ENCODE measurements at places on chromosomes 4 and X.

DNA sequence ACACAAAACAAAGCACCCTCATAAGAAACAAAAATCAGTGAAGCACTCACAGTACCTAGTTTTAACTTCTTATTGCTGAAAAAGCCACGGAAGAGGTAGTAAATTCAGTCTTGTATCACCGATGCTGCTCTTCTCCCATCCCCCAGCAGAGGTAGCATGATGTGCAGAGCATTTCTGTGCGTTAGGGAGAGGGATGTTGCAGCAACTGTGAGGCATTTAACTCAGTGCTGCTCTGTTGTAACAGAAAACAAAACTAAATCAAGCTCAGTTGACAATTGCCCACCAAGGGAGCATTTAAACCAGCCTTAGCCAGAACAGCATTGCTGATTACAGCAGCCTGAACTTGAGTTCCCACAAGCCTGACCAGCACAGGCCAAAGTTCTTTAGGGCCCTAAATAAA, 1279.7 kb upstream of the ADGRL3 start:
- DNase-seq: no peak

- no peak for DNase-seq
Observed at GRCh38 chrX:35101901-35102300, 159.3 kb downstream of the FAM47B start.

DNA sequence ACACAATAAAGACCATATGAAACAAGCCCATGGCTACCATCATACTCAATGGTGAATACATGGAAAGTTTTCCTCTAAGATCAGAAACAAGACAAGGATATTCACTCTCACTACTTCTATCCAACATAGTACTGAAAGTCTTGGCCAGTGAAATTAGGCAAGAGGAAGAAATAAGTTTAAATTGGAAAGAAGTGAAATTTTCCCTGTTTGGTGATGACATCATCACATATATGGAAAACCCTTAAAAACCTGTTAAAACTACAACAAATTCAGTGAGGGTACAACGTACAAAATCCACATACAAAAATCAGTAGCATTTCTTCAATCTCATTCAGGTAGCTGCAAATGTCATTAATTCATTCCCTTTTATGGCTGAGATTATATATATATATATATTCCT, 164.0 kb upstream of the IRS4 start:
- no peak for DNase-seq

GRCh38 chr4:148787831-148788477, 345.7 kb upstream of the NR3C2 start:
- DNase-seq: no peak

DNA sequence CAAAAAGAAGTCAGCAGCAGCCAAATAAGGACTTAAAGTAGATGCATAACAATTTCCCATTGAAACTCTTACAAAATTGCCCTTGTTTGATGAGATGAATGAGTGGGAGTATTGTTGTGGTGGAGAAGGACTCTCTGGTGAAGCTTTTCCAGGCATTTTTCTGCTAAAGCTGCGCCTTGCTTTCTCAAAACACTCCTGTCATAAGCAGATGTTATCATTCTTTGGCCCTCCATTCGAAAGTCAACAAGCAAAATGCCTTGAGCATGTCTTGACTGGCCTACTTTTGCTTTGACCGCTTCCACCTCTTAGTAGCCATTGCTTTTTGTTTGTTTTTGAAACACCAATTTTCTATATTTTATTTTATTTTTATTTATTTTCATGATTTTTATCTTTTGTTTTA, 340.9 kb upstream of the FGF13 start:
- DNase-seq: no peak

GRCh38 chrX:53005327-53005726, 43.3 kb upstream of the GPR173 start:
- DNase-seq: no peak

GRCh38 chr4:8843597-8843996, 28.0 kb downstream of the HMX1 start:
- no peak for DNase-seq

DNA sequence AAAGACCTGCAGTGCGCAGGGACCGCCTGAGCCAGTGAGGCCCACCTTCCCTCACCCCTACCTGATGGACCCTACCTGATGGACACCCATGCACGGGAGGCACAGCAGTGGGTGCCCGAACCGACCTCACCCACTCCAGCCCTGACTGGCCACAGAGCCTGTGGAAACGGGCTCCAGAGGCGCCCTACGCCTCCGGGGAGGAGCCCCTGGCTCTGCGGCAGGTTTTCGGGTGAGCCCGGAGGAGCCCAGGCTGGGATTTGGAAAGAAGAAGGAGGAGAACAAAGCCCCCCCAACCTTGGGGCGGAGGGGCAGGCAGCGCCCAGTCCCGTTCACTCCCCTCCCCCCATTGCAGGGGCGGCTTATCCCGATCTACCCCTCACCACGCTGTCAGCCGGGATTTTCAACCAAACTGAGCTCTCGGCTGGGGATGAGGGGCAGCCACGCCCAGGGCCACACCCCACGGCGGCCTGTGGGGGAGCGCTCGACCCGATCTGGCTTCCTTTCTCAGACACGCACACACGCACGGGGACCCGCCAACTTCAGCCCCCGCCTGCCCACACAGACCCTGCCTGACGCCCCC, 675 bp downstream of the L1CAM start:
- DNase-seq: no peak

DNA sequence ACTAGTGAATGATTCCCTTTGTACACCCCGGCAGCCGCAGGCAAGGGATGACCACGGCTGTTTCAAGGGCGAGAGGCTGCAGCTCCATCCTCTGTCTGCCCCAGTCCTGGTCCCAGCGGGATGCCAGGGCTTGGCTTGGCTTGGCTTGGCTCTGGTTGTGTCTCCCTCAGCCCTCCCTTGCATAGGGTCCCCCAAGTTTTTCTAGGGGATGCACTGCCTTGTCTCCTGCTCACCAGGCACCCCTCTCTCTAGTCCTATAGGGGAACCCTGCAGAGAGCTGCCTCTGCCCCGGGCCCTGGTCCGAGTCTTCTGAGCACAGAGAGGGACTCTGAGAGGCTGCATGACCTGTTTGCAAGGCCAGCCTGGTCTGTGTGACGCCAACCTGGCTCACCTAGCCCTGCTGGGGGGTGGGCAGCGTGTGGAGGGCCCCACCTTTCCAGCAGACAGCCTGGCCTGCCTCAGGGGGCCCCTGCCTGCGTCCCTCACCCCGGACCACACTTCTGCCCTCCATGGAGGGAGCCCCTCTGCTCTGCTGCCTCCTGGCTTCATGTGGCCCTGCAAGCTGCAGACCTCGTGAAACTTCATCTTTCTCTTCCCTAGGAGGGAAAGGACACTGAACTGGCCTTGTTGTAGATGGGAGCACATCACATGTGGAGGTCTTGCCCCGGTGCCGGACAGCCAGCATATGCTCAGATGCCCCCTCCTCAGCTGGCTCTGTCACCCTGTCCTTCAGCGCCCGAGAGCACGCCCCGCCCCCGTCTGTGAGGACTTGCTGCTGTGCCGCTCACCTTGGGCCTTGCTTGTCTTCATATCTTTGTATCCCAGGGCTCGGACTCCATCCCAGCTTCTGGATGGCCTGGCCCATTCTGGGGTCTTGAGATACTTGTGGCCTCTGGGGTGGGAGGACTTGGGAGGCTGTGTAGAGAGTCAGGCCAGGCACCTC, 16.4 kb downstream of the SORCS2 start:
- no peak for DNase-seq

DNA sequence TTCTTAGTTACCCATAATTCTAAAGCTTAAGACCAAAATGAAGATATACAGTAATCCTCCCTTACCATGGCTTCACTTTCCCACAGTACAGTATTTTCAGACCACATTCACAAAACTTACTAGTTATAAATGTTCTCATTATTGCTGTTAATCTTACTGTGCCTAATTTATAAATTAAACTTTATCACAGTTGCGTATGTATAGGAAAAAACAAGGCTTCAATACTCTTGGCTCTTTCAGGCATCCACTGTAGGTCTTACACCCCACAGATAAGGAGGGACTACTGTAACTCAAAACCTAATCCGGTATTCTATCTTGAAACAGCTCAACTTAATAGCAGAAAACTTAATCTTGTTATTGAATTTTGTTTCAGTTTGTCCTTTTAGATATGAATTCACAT, 3.6 kb downstream of the HMGB2 start:
- DNase-seq: no peak

DNA sequence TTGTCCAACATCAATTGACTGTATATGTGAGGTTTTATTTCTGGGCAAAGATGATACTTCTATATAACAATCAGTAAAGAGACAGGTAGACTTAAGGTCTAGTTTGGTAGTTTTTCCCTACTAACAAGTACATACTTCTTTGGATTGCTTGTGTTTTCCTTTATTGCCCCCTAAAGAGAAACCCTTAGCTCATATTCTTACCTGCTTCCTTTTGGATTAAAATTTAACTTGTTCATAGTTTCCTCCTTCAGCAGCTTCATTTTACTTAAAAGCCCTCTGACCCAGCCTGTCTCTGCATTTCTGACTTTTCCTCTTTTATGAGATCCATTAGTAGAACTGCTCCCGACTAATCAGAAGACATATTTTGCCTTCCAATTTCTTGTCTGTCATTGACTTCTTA, 75.7 kb upstream of the GPC4 start:
- no peak for DNase-seq

DNA sequence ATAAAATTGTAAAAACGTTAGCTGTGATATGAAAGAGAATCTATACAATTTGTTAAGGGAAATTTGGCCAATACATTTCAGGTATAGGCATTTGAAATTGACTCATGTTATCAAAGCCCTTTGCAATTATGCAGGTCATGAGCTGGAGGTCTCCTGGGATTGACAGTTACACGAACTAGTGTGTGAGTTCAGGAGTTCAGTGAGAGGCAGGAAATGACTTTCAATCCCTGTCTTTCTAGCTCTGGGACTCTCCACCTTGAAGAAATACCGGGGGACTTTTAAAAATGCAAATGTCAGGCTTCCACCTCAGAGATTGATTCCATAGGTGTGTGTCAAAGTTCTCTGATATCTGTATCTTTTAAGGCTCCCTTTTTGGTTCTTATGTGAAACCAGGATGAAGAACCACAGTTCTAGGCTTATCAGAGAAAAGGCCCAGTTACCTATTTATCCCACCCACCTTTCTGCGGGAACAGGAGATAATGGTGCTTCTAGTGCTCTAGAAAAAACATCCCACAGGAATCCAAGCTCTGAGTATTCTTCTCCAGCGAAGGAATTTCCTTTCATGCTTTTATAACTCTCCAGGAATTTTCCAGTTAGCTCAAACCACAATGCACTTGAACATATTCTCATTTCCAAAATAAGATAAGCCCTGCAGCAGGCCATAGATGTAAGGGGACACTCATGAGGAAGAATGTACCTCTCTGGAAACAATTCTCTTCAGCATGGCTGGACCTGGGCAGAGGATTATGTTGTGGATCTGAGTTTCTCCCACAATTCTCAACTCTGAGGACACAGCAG, 501.0 kb downstream of the IDS start:
- no peak for DNase-seq

DNA sequence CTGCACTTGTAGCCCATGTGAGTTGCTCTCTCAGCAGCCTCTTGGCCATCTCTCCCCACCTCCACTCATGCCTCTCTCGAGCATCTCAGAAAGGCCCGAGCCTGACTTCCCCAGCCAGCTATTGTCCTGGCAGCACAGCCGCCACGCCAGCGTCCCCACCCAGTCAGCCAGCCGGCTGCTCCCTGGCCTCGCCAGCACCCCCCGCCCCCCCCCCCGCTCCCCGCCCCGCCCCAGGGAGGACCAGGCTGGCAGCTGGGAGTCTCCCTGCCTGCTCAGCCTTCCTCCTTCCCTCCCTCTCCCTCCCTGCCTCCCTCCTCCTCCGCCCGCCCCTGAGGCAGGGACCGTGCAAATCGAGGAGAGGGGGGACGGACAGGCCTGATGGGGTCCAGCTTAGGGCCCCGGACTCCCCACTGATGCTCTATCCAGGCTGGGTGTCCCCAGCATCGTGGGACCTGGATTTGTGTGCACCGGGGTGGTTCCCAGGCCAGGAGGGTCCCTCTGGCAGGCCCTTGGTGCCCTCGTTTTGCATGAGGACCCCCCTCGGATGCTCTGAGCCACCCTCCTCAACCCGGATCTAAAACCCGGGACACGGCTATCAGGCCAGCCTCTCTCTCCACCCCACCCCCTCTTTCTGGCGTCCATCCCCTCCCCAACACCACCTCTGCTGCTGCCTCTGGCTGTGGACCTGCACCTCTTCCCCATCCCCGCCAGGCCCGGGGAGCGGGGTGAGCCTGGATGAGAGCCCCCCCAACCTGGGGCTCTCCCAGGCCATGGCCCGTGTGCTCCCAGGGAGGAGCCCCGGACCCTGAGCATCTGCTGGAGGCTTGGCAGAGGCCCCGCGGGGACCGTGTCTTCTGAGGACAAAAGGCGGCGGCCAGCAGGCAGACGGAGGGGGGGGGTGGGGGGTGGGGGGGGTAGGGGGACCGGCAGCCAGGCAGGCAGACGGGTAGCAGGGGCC, at the start of gene GPR173:
GPR173 (plus strand) TSS at position 621 of the 958 bp plus-strand sequence. CDS start 27,833 bp downstream, outside the sequence.
- DNase-seq: peak; percentile 84

GRCh38 chr4:156328882-156329281, 375.2 kb upstream of the CTSO start:
- no peak for DNase-seq

GRCh38 chr4:186137196-186137794, 32.8 kb downstream of the FAM149A start:
- no peak for DNase-seq

- DNase-seq: no peak
Observed at GRCh38 chr4:171981185-171981584, 168.0 kb downstream of the GALNTL6 start.

DNA sequence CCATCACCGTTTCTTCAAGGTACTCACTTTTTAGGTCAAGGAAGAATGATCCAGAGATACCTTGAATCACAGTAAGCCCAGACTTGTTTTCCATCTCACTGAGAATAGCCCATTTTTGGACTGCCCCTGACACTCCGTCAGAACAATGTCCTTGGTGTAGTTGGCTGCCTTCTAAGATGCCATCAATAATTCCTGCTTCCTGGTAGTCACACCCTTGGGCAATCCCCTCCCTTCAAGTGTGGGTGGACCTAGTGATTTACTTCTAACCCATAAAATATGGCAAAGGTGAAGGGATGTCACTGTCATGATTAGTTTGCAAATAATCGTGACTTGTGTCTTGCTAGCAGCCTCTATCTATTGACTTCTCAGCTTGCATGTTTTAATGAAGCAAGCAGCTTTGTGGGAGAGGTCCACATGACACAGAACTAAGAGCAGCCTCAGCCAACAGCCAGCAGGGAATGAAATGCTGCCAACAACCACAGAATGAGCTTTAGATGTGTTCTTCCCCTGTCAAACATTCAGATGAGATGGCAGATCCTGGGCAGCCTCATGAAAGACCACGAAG, 20.0 kb upstream of the KLHL34 start:
- no peak for DNase-seq

GRCh38 chr4:36111172-36111571, 133.1 kb downstream of the ARAP2 start:
- DNase-seq: no peak

DNA sequence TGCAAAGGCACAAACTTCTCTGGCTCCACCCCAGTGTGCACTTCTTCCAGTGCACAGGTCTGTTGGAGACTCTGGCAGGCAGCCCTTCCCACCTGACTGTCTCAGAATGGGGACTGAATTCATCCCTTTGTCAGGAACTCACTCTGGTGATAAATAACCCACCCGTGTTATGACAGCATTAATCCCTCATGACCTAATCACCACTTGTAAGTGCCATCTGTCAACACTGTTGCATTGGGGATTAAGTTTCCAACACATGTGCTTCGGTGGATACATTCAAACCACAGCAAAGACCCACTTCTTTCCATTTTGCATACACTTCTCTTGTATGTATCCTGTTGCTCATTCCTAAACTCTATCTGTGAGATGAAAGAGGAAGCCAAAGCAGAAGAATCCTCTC, 1002.9 kb upstream of the IGFBP7 start:
- no peak for DNase-seq

GRCh38 chr4:46503739-46504138, 113.8 kb upstream of the GABRA2 start:
- no peak for DNase-seq

All from left forelimb (tissue), 1 donor.